ENCODE measurements at places on chromosomes 1 and 21.

GRCh38 chr1:153490272-153491051 lies 30.0 kb upstream of the S100A7 start:
- peak; percentile 32 for DNase-seq

- DNase-seq = peak; percentile 69
Observed at GRCh38 chr1:32350785-32351398, 11.4 kb downstream of the FAM229A start.

DNA sequence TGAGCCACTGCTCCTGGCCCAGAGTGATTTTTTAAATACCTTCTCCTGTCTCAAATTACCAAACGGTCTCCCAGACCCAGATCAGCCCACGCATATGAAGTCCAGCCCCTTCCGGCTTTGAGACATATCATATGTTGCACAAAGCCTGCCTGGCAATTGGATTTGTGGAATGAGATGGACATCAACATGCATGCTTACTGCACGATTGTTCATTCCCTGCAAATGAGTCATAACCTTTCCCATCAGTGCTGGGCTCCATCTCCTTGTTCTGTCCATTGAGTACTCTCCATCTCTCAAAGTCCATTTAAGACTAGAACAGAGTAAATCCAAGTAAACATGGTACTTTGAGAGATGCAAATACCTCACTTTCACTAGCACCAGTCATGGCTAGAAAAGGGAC lies 612.2 kb upstream of the USP24 start:
- DNase-seq = no peak

DNA sequence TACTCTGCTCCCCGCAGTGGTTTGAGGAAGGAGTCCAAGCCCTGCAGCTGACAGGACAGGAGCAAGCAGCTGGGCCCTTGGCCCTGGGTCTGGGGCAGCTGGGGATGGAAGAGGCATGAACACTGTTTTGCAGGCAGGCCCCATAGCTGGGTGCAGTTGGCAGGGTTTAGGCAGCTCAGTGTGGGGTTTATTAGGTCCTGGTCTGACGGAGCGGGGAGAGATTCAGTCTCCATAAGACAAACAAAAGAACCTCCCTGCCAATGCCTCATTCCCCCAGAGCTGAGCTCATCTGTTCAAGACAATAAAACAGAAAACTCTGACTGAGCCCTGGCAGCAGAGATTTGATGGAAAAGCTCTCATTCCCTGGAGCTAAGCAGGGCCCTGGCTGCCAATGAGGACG lies 37.3 kb downstream of the OLFML2B start:
- peak; percentile 28 for DNase-seq

DNA sequence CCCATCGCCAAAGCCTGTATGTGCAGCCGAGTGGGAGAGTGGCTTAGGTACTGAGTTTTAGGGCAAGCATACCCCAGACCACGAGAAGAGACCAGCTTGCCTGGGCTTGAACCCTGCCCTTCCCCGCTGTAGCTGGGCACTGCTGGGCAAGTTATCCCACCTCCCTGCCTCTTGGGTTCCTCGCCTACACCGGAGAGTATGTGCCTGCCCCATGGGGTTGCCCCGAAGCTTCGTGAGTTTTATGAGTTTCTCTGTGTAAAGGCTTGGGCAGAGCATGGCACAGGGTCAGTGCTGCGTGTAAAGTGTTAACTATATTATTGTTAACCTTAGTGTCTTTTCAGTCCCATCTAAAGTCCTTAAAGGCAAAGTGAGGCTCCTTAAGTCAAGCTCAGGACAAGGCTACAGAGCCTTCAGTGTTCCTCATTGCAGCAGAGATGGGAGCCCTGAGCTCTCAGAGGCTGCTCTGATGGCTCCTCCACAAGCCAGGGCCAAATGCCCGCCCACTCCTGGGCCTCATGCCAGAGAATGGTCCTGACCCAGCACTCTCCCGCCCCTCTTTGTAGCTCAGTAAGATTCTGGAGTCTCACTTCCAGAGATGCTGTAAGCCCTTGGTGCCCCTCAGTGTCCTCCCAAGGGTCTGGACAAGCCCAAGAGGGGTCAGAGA lies 37.0 kb upstream of the KCNA10 start:
- peak; percentile 93 for DNase-seq

DNA sequence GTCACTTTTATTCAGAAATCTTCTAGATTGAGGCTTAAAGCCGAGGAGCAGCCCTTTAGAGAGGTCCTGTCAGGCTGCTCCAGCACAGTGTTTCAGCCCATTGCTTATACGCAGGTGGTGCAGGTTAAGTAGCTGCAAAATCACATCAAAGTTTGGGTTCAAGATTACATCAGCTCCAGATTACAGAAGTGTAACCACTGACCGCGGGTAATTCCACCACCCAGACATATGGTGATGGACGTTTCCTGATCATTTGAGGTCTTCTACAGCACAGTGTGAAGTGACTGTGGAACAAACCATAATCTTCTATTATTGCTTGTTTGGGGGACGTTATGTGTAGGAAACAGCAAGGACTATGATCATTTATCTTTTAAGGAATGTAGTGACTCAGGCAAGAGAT lies 11.8 kb downstream of the C1orf115 start:
- DNase-seq = no peak

Measured in substantia nigra (tissue), 51 donors.